Astrocyte (in vitro differentiated cells and primary cell): ENCODE measurements at places on chromosomes 4 and X.

GRCh38 chr4:90445380-90445779 is 318.2 kb downstream of the CCSER1 start:
- no peak for DNase-seq

DNA sequence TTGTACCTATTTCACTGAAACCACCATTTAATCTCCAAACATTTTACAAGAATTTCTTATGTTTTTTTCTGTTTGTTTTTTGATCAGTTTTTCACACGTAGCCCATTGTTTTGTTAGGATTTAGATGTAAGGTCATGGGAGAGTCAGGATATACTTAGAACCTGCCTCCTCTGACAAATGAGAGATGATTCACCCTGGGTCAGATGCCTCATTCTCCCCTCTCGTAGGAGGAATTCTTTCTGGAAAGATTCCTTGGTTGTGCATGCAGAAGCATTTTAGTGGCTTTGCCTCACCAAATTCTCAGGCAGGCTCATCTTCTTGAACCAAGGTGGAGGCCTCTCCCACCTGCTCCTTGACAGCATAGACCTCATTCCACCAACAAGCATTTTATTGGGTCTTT is 599.3 kb downstream of the SPRY1 start:
- peak; percentile 96 for DNase-seq

- no peak for DNase-seq
Measured at GRCh38 chrX:109040057-109040456, 303.7 kb upstream of the IRS4 start.

DNA sequence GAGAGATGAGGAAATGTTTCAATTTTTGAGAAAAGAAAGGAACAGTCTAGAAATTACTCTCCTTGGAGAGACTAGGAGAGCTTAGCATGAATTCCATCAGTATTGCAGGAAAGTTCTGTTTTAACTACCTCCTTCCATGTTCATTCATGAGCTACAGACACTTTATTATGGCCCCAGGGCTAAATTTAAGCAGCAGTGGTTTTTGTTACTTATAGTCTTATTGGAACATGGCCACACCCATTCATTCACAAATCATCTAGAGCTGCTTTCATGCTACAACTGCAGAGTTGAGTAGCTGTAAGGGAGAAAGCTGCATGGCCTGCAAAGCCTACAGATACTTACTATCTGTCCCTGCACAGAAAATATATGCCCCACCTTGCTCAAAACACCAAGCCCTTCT is 81.7 kb downstream of the SHISA3 start:
- DNase-seq: no peak

GRCh38 chr4:54005475-54005874 is 58.9 kb downstream of the CHIC2 start:
- DNase-seq: no peak

GRCh38 chr4:26088433-26088928 is 174.5 kb downstream of the SMIM20 start:
- DNase-seq: peak; percentile 68

DNA sequence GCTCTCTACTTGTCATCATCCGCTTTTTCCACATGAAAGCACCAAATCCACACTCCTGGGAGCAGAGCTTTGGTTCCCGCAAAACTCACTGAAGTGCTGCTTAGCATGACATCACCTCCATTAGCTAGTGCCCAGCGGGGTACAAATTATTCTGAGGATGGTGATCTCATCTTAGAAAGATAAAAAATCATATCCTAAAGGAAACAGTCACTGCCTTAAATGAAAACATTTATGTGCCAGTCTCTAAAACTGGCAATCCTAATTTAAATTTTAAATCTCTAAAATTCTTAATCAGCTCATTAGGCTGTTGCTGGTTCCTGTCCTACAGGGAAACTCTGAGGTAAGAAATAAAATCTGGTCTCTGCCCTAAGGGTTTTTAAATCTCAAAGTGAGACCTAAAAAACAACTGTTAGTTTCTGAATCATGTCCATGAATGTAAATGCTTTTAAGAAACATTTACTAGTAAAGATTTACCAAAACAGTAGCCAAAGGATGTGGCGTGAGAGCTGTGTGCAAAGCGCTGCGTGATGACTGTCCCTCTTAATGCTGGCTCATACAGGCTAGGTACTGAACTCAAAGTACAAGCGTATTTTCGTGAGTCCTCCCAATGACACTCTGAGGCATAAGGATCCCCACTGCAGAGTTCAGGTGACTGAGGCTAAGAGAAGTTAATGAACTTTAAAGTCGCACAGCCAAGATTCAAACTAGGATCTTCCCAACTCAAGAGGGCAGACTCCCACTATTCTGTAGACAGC is 4.5 kb downstream of the CASP3 start:
- peak; percentile 39 for DNase-seq

- no peak for DNase-seq
Measured at GRCh38 chr4:184021389-184021788, 116.3 kb downstream of the STOX2 start.

DNA sequence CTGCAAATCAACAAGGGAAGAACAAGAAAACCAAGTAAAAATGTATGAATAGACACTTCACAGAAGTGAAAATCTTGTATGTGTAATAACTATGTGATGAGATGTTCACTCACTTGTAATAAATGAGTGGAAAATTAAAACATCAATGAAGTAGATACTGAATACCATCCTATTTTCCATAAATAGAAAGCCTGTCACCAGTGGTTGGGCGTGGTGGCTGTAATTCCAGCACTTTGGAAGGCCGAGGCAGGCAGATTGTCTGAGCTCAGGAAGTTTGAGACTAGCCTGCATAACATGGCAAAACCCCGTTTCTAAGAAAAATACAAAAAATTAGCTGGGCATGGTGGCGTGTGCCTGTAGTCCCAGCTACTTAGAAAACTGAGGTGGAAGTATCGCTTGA is 53.5 kb upstream of the SOD3 start:
- DNase-seq: no peak

DNA sequence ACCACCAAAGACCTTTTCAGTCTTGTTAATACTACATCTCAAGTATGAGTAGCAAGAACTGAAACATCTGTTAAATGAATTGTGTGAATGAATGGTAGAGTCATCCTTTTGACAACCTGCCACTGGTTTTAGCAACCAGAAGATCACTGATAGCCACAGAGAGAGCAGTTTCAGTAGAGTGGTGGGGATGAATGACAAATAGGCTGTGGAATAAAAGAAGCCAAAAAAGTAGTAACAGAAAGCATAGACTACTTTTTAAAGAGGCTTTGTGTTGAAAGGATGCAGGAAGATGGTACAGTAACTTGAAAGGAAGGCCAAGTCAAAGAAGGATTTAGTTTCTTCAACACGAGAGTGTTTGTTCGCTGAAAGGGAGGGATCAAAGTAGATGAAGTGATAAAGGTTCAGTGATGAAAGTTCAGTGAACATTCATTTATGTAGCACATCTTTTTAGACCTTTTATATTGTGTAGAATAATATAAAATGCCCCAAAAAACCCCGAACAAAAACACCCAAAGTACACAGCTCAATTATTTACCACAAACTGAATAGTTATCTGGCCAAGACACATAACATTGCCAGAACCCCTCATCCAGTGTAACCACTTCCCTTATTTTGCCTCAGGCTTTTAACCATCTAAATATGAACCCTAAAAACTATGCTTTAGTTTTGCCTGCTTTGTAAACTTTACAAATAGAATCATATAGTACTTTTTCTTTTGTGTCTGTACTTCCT is 40.1 kb upstream of the EIF1AX start:
- no peak for DNase-seq

DNA sequence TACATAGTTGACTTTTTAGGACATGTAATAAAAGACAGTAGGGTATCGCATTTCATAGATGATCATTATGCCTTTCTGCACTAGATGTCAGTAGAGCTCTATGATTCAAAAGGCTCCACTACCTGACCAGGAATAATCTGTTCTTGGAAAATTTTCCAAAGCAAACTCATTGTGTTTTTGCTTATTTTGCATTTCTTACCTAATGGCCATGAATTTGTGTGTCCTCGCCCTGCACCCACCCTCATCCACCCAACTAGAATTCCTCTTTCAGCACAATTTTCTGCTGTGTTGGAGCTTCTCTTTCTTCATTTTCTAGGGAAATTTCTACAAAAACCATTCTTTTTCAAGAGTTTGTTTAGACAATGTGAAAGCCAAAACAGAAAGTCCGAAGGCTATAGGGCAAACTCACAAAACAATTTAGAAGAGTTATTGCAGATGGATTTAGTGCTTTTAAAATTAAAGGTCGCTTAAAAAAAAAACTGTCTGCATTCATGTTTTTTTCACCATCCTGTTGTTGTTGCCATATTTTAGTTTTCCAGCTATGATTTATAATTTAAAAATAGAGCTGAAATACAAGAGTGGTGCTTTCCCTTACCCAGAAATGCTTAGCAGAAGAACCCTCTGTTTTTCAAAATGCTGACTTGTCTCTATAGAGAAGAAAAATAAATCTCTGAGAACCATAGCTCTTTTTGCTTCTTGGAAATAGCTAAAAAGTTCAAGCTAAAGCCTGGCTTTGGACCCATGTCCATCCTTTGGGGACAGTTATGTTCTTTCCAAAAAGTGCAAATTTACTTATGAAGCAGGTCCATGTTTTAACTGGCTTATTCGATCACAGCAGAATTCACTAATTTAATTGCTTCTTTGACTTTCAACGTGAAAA is 183.7 kb downstream of the SPATA18 start:
- no peak for DNase-seq

GRCh38 chr4:83552924-83553323 is 17.0 kb downstream of the GPAT3 start:
- peak; percentile 89 for DNase-seq

GRCh38 chrX:63746278-63746677 is 38.7 kb downstream of the ARHGEF9 start:
- DNase-seq: no peak

DNA sequence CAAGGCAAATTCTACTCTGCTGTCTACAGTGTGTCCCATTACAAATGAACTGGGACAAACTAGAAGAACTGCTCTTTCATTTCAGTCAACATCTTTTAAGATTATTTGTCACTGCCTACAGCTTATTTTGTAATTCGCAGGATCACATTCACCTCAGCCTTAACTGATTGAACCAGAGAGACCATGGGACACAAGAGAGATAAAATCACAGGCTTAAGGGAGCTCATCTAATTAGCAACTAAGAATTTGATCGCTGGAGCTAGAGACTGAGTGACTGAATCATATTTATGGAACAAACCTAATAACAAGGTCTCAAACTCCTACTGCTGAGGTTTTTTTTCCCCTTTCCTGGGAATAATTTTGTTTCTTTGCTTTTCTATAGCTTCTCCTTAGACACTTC is 898.2 kb downstream of the PCDH18 start:
- no peak for DNase-seq

DNA sequence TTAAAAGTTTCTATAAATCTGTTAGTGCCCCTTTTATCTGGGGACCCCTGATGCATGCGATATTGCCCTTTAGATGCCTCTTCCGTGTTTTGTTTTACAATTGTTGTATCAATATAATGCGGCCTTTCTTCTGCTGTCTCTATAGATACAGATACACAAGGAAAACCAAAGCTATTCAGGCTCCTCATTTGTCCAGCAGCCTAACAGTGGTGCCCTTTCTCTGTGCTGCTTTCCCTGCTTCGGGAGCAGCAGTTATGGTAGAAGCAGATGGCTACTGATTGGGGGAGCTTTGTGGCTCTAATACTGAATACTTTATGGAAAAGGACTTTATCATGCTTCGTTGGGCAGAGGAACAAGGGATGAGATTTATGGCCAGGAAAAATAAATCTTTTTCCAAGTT is 10.6 kb upstream of the PRDM8 start:
- DNase-seq: no peak

- no peak for DNase-seq
Measured at GRCh38 chrX:154444755-154445246, 860 bp downstream of the FAM50A start.

DNA sequence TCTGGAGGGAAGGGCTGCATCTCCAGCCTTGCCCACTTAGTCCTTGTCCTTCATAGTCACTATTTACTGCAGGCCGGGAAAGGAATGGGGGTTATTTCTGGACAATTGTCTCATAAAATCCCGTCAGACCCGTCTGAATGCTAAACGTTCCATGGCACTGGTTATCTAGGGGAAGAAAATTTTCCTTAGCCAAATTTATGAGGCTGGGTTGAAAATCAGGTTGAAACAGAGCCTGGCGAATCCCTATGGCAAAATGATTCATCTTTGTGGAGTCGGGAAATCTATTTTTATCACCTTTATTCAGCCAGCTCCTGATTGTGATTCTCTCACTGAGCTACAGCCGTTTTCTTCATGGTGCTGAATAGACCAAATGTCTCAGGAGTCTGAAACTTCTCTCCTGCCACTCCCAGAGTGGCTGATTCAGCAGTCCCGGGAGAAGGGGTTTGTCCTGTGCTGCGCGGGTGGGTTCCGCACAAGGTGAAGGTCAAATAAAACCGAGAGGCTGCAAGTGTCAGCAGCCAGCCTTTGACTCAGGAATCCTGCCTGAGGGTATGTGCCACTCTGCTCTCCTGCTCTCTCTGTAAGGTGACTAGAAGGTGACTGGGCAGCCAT is 1.0 kb downstream of the LIMCH1 start:
- peak; percentile 50 for DNase-seq

DNA sequence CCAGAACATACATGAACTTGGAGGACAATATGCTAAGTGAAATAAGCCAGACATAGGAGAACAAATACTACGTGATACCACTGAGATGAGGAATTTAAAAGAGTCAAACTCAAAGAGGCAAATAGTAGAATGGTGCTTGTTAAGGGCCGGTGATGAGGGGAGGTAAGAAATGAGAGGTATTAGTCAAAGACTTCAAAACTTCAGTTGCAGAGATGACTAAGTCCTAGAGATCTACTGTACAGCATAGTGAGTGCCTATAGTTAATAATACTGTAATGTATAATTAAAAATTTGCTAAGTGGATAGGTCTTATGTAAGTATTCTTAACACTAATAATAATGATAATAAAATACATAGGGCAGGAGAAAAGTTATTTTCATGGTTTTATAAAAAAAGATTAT is 126.9 kb upstream of the VEGFC start:
- no peak for DNase-seq

GRCh38 chr4:118867311-118868067 is 21.2 kb upstream of the SYNPO2 start:
- DNase-seq: no peak

DNA sequence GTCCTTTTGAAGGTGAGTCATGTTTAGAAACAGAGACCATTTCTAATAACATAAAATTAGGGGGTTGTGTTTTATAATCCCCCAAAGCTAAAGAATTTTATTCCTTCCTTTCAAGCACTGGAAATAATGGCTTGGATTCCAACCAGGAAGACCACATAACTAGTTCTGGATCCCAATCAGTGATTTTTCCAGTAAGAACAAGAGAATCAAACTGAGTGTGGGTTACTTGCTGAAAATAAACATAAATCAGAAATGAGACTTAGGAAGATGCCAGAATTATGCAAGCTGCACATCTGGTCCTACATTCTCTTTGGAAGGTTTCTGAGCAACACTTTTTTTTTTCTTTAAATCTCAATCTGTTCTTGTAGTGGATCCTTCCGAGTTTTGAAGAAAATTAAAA is 76.3 kb downstream of the SOWAHB start:
- DNase-seq: peak; percentile 76

GRCh38 chr4:26474551-26474950 is 15.7 kb downstream of the CCKAR start:
- no peak for DNase-seq

DNA sequence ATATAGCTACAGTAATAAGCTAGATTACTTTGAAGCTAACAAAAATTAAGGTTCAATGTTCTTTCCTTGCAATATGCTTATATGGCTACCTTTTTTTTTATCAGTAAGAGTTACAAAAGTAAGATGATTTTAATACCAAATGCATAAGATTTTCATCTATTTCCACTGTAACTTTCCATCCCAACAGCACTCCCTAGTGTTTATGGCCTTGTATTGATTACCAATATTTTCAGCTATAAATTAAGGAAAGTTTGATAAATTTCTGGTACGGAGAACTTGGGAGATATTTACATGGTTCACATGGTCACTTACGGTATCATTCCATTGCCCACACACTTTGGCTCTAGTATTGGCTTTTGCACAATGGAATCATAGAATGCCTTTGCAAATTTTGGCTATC is 448.9 kb upstream of the PABPC4L start:
- no peak for DNase-seq
